ENCODE measurements at places on chromosomes 11 and 22. TPM values are rescaled to one million over a fixed set of nuclear protein-coding genes. Genes with fewer than 3 reads are reported as not detected.

DNA sequence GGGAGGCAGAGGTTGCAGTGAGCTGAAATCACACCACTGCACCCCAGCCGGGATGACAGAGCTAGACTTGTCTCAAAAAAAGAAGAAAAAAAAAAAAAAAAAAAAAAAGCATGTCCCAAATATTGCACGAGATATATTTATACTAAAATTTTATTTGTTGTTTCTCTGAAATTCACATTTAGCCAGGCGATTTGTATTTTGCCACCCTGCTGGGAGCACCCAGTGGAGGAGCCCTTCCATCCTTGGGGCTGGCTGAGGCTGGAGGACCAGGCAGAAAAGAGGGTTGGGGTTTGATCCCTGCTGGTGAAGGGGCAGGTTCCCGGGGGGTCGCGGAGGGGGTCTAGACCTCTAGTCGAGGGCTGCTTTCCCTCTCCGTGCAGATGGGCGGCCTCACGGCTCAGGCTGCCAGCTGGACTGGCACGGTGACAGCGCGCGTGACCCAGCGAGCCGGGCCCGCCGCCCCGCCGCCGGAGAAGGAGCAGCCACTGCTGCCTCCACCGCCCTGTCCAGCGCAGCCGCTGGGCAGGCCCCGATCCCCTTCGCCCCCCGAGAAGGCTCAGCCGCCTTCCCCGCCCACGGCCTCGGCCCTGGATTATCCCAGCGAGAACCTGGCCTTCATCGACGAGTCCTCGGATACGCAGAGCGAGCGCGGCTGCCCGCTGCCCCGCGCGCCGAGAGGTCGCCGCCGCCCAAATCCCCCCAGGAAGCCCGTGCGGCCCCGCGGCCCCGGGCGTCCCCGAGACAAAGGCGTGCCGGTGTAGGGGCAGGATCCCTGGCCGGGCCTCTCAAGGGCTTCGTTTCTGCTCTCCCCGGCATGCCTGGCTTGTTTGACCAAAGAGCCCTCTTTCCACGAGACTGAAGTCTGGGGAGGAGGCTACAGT, 952 bp upstream of the CATSPERZ start:
- no peak for DNase-seq

GRCh38 chr11:20530942-20531703, 68.3 kb upstream of the SLC6A5 start:
- no peak for DNase-seq

DNA sequence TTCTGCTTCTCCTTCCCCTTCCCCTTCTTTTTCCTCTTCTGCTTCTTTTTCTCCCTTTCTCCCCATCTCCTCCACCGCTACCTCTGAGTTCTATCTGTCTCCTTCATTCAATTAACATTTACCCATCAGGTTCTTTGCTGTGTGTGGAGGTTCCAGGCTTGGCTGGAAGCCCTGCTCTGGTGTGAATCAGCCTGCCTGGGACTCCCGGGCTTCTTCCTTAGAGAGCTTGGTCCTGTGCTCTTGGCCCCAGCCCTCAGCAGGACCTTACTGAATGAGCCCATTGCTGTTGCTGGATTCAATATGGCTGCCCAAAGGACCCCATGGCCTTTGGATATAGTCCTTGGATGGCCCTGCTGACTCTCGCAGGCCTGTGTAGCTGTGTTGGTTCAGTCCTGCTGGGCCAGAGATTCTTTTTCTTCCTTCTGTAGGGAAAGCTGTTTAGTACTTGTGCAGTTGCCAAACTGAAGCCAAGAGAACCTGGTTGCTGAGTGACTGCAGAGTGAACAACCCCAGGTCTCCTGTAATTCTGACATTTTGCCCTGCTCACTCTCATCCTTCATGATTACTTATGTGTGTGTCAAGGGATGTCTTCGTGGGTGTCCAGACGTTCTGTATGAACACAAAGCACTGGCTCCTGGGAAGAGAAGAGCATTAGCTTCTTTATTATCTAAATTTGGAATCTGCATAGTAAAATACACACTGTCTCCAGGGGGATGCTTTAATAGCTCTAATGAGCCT, 81.0 kb upstream of the ZBED5 start:
- DNase-seq, result no peak

The C1QTNF4 gene
- 1.2 TPM for total RNA-seq

The KCNJ1 gene
- total RNA-seq, result not detected

All from naive thymus-derived CD8-positive, alpha-beta T cell (primary cell).